ENCODE measurements at places on chromosomes 11 and 22.

DNA sequence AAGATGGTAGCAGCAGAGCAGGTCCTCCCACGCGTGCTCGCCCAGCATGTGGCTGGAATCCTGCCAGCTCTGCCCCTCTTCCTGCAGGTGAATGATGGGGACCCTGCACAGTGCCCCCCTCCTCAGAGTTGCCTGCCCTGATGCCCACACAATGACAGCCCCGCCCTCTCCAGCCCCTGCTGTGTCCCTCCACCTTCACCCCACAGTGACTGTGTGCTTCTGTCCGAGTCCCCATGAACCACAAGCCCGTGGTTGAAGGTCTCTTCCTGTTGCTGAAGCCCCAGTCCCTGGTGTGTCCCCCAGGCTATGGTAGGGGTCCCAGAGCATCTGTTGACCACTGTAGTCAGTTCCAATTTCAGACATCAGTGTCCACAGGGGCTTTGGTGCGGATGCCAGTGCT, 71.0 kb downstream of the BRD1 start:
- H3K4me3 ChIP-seq, result no peak overlapping the region
- no peaks in the 10 kb centered on the region for H3K36me3 ChIP-seq
- H3K4me1 ChIP-seq, result peaks cover 8% of the 10 kb centered on the region
- no peaks in the 10 kb centered on the region for H3K27me3 ChIP-seq
- H3K27ac ChIP-seq, result no peak overlapping the region

GRCh38 chr22:30868663-30869385, 99.8 kb downstream of the MORC2 start:
- H3K4me1 ChIP-seq, result no peaks in the 10 kb centered on the region
- no peaks in the 10 kb centered on the region for H3K36me3 ChIP-seq
- no peak overlapping the region for H3K4me3 ChIP-seq
- no peak for DNase-seq
- no peak overlapping the region for H3K27ac ChIP-seq

GRCh38 chr22:30809086-30809485, 114.4 kb downstream of the OSBP2 start:
- H3K27ac ChIP-seq, result no peak overlapping the region
- DNase-seq, result no peak
- no peak overlapping the region for H3K4me3 ChIP-seq
- no peaks in the 10 kb centered on the region for H3K36me3 ChIP-seq
- H3K4me1 ChIP-seq, result peaks cover 13% of the 10 kb centered on the region

GRCh38 chr22:50014655-50015401, 2.3 kb upstream of the IL17REL start:
- no peak overlapping the region for H3K27ac ChIP-seq
- no peak for DNase-seq
- H3K4me1 ChIP-seq, result peaks cover 16% of the 10 kb centered on the region
- peaks cover 4% of the 10 kb centered on the region for H3K27me3 ChIP-seq
